Fibroblast of skin of right quadriceps (primary cell): ENCODE measurements at places on chromosomes 2 and 18.
A peak's percentile ranks its signal among the peaks of the same experiment; 100 is the strongest.

DNA sequence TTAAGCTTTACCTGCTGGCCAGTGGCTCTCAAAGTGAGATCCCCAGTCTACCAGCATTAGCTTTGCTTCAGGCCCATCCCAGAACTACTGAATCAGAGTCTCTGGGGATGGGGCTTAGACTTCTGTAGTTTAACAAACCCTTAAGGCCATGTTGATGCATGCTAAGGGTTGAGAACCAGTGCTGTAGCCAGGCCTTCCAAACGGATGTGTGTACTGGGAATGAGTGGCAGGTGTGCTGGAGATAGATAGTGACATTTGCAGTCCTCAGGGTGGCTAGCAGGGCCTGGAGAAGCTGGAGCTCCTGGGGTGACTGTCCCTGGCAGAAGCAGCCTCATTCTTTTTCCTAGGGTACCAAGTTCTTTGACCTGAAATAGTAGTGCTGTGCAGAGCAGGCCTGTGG is 148.5 kb downstream of the PPP1R1C start:
- no peak for DNase-seq

DNA sequence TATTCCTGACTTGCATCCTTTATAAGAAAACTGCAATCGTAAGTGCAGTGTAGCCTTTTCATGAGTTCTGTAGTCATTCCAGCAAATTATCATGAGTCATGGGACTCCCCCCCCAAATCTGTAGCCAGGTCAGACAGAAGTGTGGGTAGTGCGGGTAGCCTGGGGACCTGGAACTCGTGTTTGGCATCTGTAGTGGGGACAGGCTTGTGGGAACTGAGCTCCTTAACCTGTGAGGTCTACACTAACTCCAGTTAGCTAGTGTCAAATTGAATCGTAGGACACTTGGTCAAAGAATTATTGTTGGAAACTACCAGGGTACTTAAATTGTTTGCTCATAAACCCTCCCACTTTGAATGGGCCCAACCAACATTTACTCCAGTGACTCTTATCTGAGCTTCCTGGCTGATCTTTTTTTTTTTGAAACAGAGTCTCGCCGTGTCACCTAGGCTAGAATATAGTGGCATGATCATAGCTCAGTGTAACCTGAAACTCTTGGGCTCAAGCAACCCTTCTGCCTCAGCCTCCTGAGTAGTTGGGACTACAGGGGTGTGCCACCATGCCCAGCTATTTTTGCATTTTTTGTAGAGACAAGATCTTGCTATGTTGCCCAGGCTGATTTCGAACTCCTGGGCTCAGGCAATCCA is 12.4 kb downstream of the PFN4 start:
- no peak for DNase-seq

DNA sequence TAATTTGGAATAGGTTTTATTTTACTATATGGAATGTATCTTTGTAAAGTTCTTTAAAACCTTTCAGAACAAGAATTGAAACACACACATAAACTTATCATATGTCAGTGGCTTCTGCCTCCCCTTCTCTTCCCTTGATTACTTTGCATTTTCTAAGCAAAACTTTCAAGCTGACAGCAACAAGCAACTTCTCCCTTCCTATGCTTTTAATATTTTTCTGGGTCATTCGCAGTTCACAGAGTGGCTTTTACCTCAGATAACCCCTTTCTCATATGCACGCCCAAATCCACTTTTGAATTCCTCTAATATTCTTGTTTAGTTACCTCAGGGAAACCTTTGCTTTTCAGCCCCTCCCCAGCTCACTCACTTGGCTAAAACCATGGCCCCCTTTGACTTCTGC is 36.7 kb upstream of the CDC42EP3 start:
- DNase-seq = no peak

GRCh38 chr18:62832282-62832681 is 116.9 kb downstream of the PHLPP1 start:
- DNase-seq = no peak

GRCh38 chr18:45726603-45727002 is 2.6 kb downstream of the SLC14A1 start:
- DNase-seq = no peak

- DNase-seq = no peak
These were observed 69.3 kb downstream of the INPP5D start for GRCh38 chr2:233129351-233129978.

DNA sequence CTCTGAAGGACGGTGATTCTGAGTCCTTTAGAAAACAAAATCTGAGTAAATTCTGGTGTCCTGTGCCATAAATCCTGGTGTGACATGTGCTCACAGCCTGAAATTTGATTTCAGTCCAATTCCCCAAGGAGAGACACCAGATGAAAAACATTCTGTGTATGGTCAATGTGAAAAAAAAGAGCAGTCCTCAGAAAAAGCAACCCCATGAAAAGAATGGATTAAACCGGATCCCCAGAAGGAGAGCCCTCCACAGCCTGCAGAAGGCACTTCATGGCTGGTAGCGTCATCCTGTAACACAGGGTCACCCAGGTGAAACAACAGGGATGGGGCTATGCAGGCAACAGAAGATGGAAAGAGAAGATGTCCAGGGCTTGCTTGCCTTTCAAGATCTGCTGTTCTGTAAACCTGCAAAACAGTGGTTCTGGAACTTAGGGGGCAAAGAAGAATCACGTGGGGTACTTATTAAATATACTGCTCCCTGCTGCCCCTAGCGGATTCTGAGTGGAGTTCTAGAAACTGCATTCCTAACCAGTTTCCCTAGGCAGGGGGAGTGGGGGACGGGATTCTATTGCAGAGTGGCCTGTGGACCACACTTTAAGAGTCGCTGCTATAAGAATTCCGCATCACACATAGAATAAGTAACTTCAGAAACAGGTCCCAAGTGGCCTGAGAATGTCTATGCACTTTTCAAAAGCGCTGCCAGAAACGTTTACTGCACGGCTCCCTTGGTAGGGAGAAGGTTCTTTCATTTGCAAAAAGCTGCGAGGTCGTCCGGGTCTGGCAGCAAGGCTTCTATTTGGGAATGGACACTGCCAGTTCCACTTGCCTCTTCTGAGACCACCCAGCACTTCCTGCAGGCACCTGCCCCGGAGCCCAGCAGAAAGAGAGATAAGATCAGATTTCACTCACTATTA is 118.9 kb upstream of the ARL5A start:
- DNase-seq = peak; percentile 7

- DNase-seq = no peak
These were observed 98.9 kb downstream of the SEPTIN10 start for GRCh38 chr2:109514857-109515256.

GRCh38 chr2:205889114-205889513 is 196.9 kb downstream of the INO80D start:
- peak; percentile 47 for DNase-seq

DNA sequence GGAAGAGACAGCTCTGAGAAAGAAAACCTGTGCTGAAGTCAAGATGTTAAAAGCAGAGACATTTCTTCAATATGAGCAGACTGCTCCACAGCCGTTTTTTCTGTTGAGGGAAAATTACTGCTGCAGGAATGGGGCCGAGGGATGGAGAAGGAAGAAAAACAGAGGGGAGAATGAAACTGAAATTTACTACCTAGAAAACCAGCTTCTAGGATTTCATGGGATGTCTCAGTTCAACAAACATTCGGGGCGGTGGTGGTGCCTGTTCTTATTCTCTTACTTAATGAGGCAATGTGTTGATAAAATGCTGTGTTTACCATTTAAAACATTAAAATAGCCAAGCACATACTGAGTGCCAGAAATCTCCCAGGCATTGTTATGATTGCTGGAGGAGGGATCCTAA is 557.1 kb upstream of the MEX3C start:
- DNase-seq = no peak

- DNase-seq = no peak
These were observed 50.5 kb downstream of the GAREM1 start for GRCh38 chr18:32420084-32420750.
